Suppressor macrophage treated with lipopolysaccharide for 4 hours (primary cell): ENCODE measurements at places on chromosomes 16 and 17.

GRCh38 chr17:31582151-31582907 is 190.9 kb downstream of the RAB11FIP4 start:
- DNase-seq = peak; percentile 92

GRCh38 chr17:43721537-43722268 is 36.9 kb downstream of the SOST start:
- peak; percentile 37 for DNase-seq

- DNase-seq = peak; percentile 79
These were observed 9.9 kb upstream of the SMIM36 start for GRCh38 chr17:55521186-55521585.

GRCh38 chr16:87881324-87882200 is 12.3 kb upstream of the SLC7A5 start:
- DNase-seq = no peak

- no peak for DNase-seq
These were observed 55.1 kb downstream of the NDE1 start for GRCh38 chr16:15705064-15705565.

DNA sequence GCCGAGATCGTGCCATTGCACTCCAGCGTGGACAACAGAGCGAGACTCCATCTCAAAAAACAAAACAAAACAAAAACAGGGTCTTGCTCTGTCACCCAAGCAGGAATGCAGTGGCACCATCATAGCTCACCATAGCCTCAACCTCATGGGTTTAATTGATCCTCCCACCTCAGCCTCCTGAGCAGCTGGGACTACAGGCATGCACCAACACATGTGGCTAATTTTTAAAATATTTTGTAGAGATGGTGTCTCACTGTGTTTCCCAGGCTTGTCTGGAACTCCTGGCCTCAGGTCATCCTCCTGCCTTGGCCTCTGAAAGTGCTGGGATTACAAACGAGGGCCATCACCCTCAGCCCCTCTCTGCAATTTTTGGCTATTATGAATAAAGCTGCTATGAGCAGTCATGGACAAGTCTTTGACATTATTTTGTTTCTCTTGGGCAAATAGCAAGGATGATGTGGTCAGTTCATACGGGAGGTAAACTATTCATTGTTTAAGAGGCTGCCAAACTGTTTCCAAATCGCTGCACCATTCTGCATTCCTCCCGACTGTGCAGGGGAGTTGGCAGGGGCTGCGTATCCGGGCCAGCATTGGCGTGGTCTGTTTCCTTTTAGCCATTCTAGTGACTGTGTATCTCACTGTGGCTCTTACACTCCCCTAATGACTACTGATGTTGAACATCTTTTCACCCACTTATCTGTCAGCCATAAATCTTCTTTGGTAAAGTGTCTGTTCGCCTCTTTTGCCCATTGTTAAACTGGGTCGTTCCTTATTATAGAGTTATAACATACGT is 21.1 kb downstream of the EIF4A3 start:
- DNase-seq = no peak
